ENCODE measurements at places on chromosomes 7 and 10. TPM values are rescaled to one million over a fixed set of nuclear protein-coding genes. Genes with fewer than 3 reads are reported as not detected.

The CYP3A4 gene
- total RNA-seq: 1,608 TPM

The STAG3 gene
- 0.86 TPM for total RNA-seq

The PRLHR gene
- not detected for total RNA-seq

The OR6V1 gene
- not detected for total RNA-seq

The MMD2 gene
- not detected for total RNA-seq

- DNase-seq: no peak
- no peak overlapping the region for H3K4me3 ChIP-seq
- no peaks in the 10 kb centered on the region for H3K27me3 ChIP-seq
- H3K36me3 ChIP-seq: no peaks in the 10 kb centered on the region
- peaks cover 27% of the 10 kb centered on the region for H3K4me1 ChIP-seq
- no peak overlapping the region for H3K27ac ChIP-seq
Observed at GRCh38 chr7:70733090-70733489, 398.9 kb upstream of the GALNT17 start.

The ZFYVE27 gene
- 12.6 TPM for total RNA-seq

GRCh38 chr7:48089046-48090003 lies at the start of gene UPP1:
UPP1 (plus strand) TSS chr7:48089265; CDS start chr7:48094784, 5,519 bp downstream.
- peak; percentile 98 for DNase-seq
- H3K27ac ChIP-seq: peak within 1 kb of the TSS; percentile 68
- H3K36me3 ChIP-seq: no peaks in the 10 kb centered on the region
- H3K4me1 ChIP-seq: no peaks in the 10 kb centered on the region
- H3K27me3 ChIP-seq: no peaks in the 10 kb centered on the region

DNA sequence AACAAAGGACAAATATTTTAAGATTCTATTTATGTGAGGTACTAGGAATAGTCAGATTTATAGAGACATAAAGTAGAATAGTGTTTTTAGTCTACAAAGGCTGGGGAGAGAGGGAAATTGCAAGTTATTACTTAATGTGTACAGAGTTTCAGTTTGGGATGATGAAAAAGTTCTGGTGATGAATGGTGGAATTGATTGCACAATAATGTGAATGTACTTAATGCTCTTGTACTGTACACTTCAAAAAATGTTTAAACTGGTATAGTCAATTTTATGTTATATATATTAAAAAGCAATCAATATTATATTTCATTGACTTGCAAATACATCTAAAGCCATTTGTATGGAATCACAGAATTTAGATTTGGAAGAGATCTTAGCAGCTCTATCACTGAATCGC lies 213.4 kb downstream of the PPP1R3A start:
- H3K36me3 ChIP-seq: no peaks in the 10 kb centered on the region
- DNase-seq: no peak
- no peaks in the 10 kb centered on the region for H3K27me3 ChIP-seq
- no peak overlapping the region for H3K4me3 ChIP-seq

The CTAGE15 gene
- not detected for total RNA-seq

GRCh38 chr10:42950606-42951485 lies 126.0 kb upstream of the RET start:
- H3K36me3 ChIP-seq: no peaks in the 10 kb centered on the region
- H3K27me3 ChIP-seq: no peaks in the 10 kb centered on the region
- no peak overlapping the region for H3K27ac ChIP-seq
- DNase-seq: no peak
- no peak overlapping the region for H3K4me3 ChIP-seq

DNA sequence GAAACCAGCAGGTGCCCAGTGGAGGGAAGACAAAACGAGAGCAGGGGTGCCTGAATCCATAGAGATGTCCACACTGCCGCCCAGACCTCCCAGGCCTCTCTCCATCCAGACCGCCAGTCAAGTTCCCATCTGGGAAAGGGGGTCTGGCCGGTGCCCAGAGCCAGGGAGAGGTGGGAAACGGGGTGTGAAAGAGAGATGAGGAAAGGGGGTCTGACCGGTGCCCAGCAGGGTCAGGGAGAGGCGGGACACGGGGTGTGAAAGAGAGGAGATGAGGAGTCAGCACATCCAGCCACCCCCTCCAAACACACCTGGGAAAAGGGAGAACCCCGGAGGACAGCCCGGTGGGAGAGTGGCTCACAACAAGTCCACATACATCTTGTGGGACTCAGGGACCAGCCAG lies 185.8 kb downstream of the PTPRN2 start:
- H3K4me1 ChIP-seq: no peaks in the 10 kb centered on the region
- H3K36me3 ChIP-seq: no peaks in the 10 kb centered on the region
- DNase-seq: no peak
- no peaks in the 10 kb centered on the region for H3K27me3 ChIP-seq

- H3K27ac ChIP-seq: no peak overlapping the region
- no peaks in the 10 kb centered on the region for H3K4me1 ChIP-seq
Observed at GRCh38 chr10:88107296-88108097, 244.1 kb downstream of the PTEN start.

- DNase-seq: no peak
- H3K4me3 ChIP-seq: no peak overlapping the region
- H3K4me1 ChIP-seq: no peaks in the 10 kb centered on the region
- H3K27ac ChIP-seq: no peak overlapping the region
- H3K36me3 ChIP-seq: no peaks in the 10 kb centered on the region
Observed at GRCh38 chr10:25758041-25758457, 176.0 kb upstream of the MYO3A start.

DNA sequence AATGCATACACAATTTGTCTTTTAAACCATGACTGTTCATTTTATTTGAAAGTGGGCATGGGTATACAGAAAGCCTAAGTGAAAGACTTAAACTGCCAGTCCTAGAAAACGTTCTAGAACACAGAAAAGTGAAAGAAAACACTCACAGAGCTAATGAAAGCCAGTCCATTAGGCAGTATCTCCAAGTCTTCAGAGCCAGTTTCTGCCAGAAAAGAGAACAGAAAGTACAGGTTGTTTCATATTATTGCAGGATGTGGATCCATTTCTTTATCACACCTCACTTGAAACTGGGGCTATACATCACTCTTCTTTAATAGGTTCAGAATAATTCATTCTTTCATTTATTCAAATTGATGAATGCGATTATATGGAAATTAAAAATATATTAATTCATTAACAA lies 7.7 kb downstream of the PON1 start:
- H3K4me1 ChIP-seq: peaks cover 46% of the 10 kb centered on the region
- DNase-seq: no peak
- no peak overlapping the region for H3K4me3 ChIP-seq
- H3K27me3 ChIP-seq: no peaks in the 10 kb centered on the region
- no peak overlapping the region for H3K27ac ChIP-seq
- peaks cover 16% of the 10 kb centered on the region for H3K36me3 ChIP-seq

- no peak overlapping the region for H3K4me3 ChIP-seq
- no peaks in the 10 kb centered on the region for H3K4me1 ChIP-seq
- H3K36me3 ChIP-seq: no peaks in the 10 kb centered on the region
- no peak for DNase-seq
Observed at GRCh38 chr10:124598773-124599587, 137.4 kb downstream of the LHPP start.
